Endothelial cell of umbilical vein (primary cell): ENCODE measurements at places on chromosomes 2 and 18. TPM values are rescaled to one million over a fixed set of nuclear protein-coding genes. Genes with fewer than 3 reads are reported as not detected.

DNA sequence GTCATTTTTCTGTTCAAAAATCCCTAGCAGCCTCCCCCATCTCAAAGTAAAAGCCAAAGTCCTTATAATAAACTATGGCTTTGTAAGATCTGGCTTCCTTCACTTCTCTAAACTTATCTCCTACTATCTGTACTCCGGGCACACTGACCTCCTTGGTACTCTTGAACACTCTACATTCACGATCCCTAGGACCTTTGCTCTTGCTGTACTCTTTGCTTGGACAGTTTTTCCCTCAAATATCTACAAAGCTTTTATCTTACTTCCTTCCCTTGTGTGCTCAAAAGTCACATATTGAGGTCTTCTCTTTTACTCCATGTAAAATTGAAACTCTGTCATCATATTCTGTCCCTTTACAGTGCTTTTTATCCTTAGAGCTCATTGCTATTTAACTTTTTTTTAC, 616.6 kb downstream of the IRS1 start:
- no peak for DNase-seq

DNA sequence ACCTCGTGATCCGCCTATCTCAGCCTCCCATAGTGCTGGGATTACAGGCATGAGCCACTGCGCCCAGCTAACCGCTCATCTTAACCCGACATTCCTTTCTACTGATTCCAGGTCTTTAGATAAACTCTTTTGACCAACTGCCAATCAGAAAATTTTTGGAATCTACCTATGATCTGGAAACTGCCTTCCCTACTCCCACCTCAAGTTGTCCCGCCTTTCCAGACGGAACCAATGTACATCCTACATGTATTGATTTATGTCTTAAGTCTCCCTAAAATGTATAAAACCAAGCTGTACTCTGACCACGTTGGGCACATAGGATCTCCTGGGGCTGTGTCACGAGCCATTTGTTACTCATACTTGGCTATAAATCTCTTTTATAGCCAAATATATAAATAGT, 3.2 kb upstream of the NEU2 start:
- DNase-seq = no peak

DNA sequence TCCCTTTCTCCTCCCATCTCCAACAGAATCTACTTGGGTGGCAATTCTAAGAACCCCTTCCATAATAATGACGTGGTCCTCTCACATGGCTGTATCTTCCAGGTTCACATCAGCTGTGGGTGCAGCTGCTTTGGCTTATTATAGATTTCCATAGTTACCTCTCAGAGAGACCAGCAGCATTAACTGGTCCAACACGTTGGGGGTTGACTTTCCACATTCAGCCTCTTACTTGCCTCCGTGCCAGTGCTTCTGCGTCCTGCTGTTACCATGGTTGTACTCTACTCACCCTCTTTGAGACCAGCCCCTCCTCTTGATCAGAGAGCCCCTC, 570.7 kb downstream of the PLCL1 start:
- DNase-seq = no peak

The PUS10 gene
- 2.7 and 3.7 TPM in 2 replicates for polyA plus RNA-seq

The HOXD11 gene
- not detected in 2 replicates for polyA plus RNA-seq
